Psoas muscle (tissue), 8 donors: ENCODE measurements at places on chromosomes 7 and 10. TPM values are rescaled to one million over a fixed set of nuclear protein-coding genes. Genes with fewer than 3 reads are reported as not detected.

The VAX1 gene
- polyA plus RNA-seq, result not detected

The SLC16A12 gene
- 1.2 TPM for polyA plus RNA-seq

The ABCB1 gene
- 0.09 TPM for polyA plus RNA-seq

The AKR1C8 gene
- not detected for polyA plus RNA-seq

The LLCFC1 gene
- not detected for polyA plus RNA-seq

The LIPF gene
- polyA plus RNA-seq, result 0.70 TPM

The TBX20 gene
- polyA plus RNA-seq, result not detected

The FAM180A gene
- 0.07 TPM for polyA plus RNA-seq

The LRRN3 gene
- polyA plus RNA-seq, result 0.82 TPM

The LGI1 gene
- 1.4 TPM for polyA plus RNA-seq

The PRR15 gene
- polyA plus RNA-seq, result not detected

The PON1 gene
- polyA plus RNA-seq, result 0.10 TPM

The GPR37 gene
- 0.89 TPM for polyA plus RNA-seq

The DGKI gene
- polyA plus RNA-seq, result 0.04 TPM

The TFR2 gene
- polyA plus RNA-seq, result not detected

The NRCAM gene
- polyA plus RNA-seq, result 0.06 TPM

The SPDYE16 gene
- polyA plus RNA-seq, result 0.10 TPM

The HOXA5 gene
- polyA plus RNA-seq, result 2.6 TPM

The LRRC4 gene
- 0.39 TPM for polyA plus RNA-seq

The LIPK gene
- polyA plus RNA-seq, result not detected

The AZGP1 gene
- polyA plus RNA-seq, result 2.4 TPM

The GALNT17 gene
- 0.28 TPM for polyA plus RNA-seq

The ADAP1 gene
- polyA plus RNA-seq, result 0.56 TPM

The TMEM225B gene
- 0.55 TPM for polyA plus RNA-seq

The TRAPPC14 gene
- 5.2 TPM for polyA plus RNA-seq

The GRM3 gene
- polyA plus RNA-seq, result not detected

The NAT16 gene
- polyA plus RNA-seq, result 0.01 TPM

The NPY gene
- polyA plus RNA-seq, result 0.34 TPM

The SPDYE6 gene
- polyA plus RNA-seq, result 0.05 TPM

The WNT8B gene
- not detected for polyA plus RNA-seq

The LBX1 gene
- polyA plus RNA-seq, result 7.9 TPM

The THNSL1 gene
- polyA plus RNA-seq, result 2.0 TPM

The MBL2 gene
- not detected for polyA plus RNA-seq

The GIMAP8 gene
- polyA plus RNA-seq, result 4.4 TPM

The SPDYE8 gene
- polyA plus RNA-seq, result not detected

The AHCYL2 gene
- 8.6 TPM for polyA plus RNA-seq

The UTF1 gene
- not detected for polyA plus RNA-seq

The FANK1 gene
- polyA plus RNA-seq, result 0.31 TPM

The PDE6C gene
- polyA plus RNA-seq, result not detected

The CRCP gene
- polyA plus RNA-seq, result 17.7 TPM

The SCIN gene
- not detected for polyA plus RNA-seq

The TBXAS1 gene
- polyA plus RNA-seq, result 1.7 TPM

The MYO3A gene
- 0.03 TPM for polyA plus RNA-seq

The SPACDR gene
- polyA plus RNA-seq, result 0.17 TPM

The MCM10 gene
- 0.14 TPM for polyA plus RNA-seq

The NUTM2A gene
- 0.49 TPM for polyA plus RNA-seq

The GRID2IP gene
- 0.01 TPM for polyA plus RNA-seq

The NME8 gene
- not detected for polyA plus RNA-seq

The ASIC3 gene
- 5.0 TPM for polyA plus RNA-seq

The CLCN1 gene
- polyA plus RNA-seq, result 1.3 TPM

The RBP3 gene
- polyA plus RNA-seq, result not detected

The SLC26A3 gene
- 0.12 TPM for polyA plus RNA-seq

The TAS2R3 gene
- not detected for polyA plus RNA-seq

The UNCX gene
- polyA plus RNA-seq, result not detected

The ITGA8 gene
- polyA plus RNA-seq, result 5.0 TPM

The FBXL13 gene
- polyA plus RNA-seq, result 0.14 TPM

The ESYT2 gene
- polyA plus RNA-seq, result 27.5 TPM
